ENCODE measurements at places on chromosomes 11 and 22.
A peak's percentile ranks its signal among the peaks of the same experiment; 100 is the strongest.

- H3K4me1 ChIP-seq, result no peaks in the 10 kb centered on the region
- no peaks in the 10 kb centered on the region for H3K36me3 ChIP-seq
- peaks cover 28% of the 10 kb centered on the region for H3K27me3 ChIP-seq
- H3K27ac ChIP-seq, result no peak overlapping the region
- DNase-seq, result no peak
Measured at GRCh38 chr22:24731761-24732160, 42.8 kb downstream of the PIWIL3 start.

DNA sequence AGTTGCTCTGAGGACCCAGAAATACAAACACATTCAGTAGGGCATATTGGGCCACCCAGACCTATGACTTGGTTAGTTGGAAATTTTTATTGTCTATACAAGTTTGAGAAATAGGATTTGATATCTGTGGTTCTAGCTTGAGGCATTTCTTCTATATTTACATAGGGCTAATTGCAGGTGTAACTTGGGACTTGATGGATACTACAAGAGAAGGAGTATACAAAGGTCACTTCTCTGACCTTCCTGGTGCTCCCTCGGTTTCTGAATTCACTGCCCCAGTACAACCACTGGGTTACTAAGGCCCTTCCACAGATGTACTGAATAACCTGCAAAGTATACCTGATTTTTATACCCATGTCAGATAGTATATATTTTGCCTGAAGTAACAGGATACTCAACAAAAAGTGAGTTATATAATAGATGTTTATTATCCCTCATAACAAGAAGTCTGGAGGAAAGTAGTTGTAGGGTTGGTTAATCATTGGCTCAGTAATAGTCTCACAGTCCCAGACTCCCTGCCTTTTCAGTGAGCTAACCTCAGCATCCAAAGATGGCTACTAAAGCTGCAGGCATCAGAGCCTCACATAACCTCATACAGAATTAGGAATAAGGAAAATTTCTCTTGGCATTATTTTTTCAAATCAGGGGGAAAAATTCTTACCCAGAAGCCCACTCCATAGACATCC is 8.8 kb upstream of the PGR start:
- H3K4me3 ChIP-seq, result no peak overlapping the region
- no peaks in the 10 kb centered on the region for H3K27me3 ChIP-seq
- no peak for DNase-seq
- no peaks in the 10 kb centered on the region for H3K4me1 ChIP-seq
- H3K36me3 ChIP-seq, result no peaks in the 10 kb centered on the region
- no peak overlapping the region for H3K27ac ChIP-seq

- no peak overlapping the region for H3K27ac ChIP-seq
- no peak for DNase-seq
- peaks cover 17% of the 10 kb centered on the region for H3K27me3 ChIP-seq
- no peaks in the 10 kb centered on the region for H3K36me3 ChIP-seq
- H3K4me1 ChIP-seq, result no peaks in the 10 kb centered on the region
Measured at GRCh38 chr11:78694152-78694551, 119.5 kb upstream of the NARS2 start.

GRCh38 chr11:57263351-57263750 is 26.3 kb upstream of the APLNR start:
- H3K36me3 ChIP-seq, result no peaks in the 10 kb centered on the region
- no peaks in the 10 kb centered on the region for H3K27me3 ChIP-seq
- no peak for DNase-seq
- no peak overlapping the region for H3K27ac ChIP-seq
- peaks cover 2% of the 10 kb centered on the region for H3K4me1 ChIP-seq

DNA sequence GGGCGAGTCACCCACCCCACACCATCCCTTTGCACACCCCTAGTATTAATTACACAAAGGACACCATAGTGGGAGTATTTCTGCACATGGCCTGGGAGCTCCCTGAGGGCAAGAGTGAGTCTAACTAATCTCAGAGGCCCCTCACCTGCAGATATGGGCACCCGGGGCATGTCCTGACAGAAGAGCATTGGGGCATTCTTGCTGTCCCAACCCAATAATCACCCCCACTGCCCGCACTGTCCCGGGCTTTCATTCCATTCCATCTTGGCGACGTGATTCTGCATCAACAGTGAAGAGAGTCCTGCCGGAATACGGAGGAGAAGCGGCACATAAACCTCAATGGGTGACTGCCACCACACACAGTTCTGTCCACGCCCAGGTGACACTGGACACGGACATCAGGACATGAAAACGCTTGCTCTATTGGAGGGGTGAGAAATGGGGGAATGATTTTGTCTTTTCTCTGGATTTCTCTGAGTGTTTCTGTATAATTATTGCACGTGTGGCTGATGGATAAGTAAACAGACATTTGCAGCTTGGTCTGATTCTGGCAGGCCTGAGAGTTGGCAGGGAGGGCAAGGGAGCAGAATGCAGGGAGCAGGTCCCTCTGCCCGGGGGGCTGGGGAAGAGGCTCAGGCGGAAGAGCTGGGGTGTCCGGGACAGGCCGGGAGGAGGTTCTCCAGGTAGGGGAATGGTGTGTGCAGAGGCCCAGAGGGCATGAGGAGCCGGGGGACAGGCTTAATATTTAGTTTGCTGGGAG is 38.2 kb downstream of the SCUBE1 start:
- H3K4me1 ChIP-seq, result no peaks in the 10 kb centered on the region
- no peak overlapping the region for H3K27ac ChIP-seq
- H3K27me3 ChIP-seq, result peaks cover 15% of the 10 kb centered on the region
- H3K4me3 ChIP-seq, result no peak overlapping the region
- no peak for DNase-seq

- no peak overlapping the region for H3K27ac ChIP-seq
- no peaks in the 10 kb centered on the region for H3K36me3 ChIP-seq
- no peak for DNase-seq
Measured at GRCh38 chr11:104091281-104092096, 55.0 kb downstream of the DDI1 start.

- no peak for DNase-seq
- peaks cover 12% of the 10 kb centered on the region for H3K27me3 ChIP-seq
- no peak overlapping the region for H3K4me3 ChIP-seq
- no peak overlapping the region for H3K27ac ChIP-seq
Measured at GRCh38 chr11:60208146-60208895, 25.4 kb upstream of the MS4A6A start.

- H3K4me3 ChIP-seq, result peak overlapping the region; percentile 57
- H3K4me1 ChIP-seq, result peaks cover 55% of the 10 kb centered on the region
- peaks cover 4% of the 10 kb centered on the region for H3K27me3 ChIP-seq
- H3K36me3 ChIP-seq, result no peaks in the 10 kb centered on the region
- H3K27ac ChIP-seq, result peak overlapping the region; percentile 79
Measured at GRCh38 chr11:35126879-35127581, 11.9 kb upstream of the CD44 start.

DNA sequence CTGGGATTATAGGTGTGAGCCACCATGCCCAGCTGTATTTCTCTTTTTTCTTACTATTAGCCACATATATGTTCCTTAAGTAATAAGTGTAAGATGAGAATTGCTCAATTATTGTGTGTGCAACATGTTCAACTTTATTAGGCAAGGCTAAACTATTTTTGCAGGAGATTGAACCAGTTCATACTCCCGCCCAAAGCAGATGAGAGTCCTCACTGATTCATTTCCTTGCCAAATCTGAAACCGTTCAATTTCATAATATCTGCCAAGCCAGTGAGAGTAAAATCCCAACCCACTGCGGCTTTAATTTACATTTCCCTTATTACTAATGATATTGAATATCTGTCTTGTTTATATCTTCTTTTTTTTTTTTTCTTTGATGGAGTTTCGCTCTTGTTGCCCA is 48.4 kb downstream of the KCNJ4 start:
- H3K4me1 ChIP-seq, result no peaks in the 10 kb centered on the region
- no peaks in the 10 kb centered on the region for H3K36me3 ChIP-seq
- no peak for DNase-seq
- peaks cover 5% of the 10 kb centered on the region for H3K27me3 ChIP-seq
- H3K4me3 ChIP-seq, result no peak overlapping the region

Measured in activated T-helper 2 cell treated with anti-CD3 and anti-CD28 coated beads, Interferon-gamma antibody, Interleukin-2, Interleukin-4, amounts not matched to agents 10 μg/mL and 5 μg/mL and 100 μg/mL, durations not matched to agents 14 hours and 24 hours and 36 hours (primary cell).